ENCODE measurements at places on chromosomes 1 and 21.
A peak's percentile ranks its signal among the peaks of the same experiment; 100 is the strongest.

DNA sequence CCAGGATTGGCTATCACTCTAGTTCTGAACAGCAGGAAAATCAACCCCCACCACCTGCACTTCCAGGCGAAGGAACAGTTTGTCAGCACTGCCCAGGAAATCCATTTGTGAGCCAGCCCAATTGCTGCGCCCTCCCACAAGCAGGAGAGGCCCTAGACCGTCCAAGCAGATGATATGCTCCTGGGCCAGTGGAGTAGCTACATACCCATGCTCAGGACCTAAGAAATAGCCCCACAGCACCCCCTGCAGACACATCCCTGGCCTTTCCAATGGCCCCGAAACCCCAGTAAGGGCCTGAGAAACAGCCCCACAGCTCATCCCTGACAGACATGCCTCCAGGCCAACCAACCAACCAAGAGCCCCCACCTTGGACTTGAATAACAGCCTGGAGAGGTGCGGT is 111.5 kb upstream of the ZC3H11B start:
- DNase-seq = no peak

DNA sequence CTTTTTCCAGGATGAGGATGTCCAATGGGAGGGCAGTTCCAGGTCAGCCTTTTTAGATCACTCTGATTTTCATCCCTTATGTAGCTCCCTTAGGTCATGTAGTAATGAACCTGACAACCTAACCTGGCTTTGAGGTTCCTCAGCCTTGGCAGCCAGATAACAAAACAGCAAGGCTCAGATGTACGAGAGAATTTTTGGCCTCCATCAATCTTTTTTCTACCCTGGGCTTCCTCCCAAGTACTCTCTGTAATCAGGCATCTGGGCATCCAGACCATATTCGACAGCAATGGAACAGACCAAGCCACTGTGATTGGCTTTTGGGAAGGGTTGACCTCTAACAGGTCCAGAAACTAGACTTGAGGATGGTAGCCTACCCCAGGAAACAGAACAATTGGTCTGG is 38.6 kb downstream of the KCNH1 start:
- DNase-seq = no peak

DNA sequence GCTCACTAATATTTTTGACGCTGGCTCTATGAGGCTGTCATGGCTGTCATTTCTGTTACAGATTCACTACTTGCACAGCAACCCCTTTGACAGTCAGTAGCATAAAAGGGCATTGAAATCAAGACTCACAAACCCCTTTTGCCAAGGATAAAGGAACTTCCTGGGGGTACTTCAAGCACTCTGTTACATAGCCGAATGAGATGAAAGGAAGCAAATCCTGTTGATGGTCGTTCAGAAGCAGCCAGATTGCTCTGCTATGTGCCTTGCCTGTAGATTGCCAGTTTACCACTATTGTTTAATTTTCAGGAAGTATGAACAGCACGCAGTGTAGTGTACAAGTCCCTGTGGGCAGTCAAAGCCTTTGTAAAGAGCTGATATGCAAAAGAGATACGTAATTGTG is 296.2 kb downstream of the LRRIQ3 start:
- no peak for DNase-seq

DNA sequence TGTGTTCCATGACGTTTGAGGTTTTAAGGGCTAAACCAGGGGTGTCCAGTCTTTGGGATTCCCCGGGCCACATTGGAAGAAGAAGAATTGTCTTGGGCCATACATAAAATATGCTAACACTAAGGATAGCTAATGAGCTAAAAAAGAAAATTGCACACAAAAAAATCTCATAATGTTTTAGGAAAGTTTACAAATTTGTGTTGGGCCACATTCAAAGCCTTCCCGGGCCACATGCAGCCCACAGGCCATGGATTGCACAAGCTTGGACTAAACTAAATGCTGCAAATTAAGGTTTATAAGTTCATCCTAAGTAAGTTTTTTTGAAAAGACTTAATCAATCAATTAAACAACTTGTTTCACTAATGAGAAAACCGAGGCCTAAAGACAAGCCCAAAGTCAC is 21.9 kb downstream of the NIBAN1 start:
- DNase-seq = no peak

DNA sequence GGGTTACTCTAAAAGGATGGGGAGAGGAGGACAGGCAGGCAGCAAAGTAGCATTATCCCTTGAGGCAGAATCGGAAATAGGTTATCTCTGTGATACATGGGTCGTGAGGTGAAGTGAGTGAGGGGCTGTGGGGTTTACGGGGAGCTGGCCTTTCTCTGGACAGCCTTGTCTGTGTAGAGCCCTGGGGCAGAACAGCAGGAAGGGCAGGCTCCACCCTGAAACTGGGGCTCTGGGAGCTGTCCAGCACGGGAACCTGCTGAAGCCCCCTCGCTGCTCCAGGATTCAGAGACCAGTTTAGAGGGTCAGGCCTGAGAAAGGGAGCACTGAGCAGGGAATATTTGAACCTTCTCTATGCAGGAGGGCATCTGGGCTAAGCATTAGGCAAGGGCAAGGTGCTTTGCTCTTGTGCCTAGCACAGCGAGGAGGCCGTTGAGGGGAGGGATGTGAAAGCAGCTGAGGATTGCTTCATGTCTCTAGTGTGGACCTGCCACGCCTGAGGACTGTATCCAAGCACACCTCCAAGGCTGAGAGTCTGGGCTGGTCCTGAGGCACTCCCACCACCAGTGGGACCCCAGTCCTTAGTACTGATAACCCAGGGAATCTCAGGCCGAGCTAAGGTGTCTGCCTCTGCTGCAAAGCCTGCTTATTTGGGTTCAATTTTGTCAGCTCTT is 55.8 kb downstream of the NAV1 start:
- DNase-seq = no peak

GRCh38 chr1:226454349-226454748 is 46.5 kb upstream of the PARP1 start:
- DNase-seq = no peak

- no peak for DNase-seq
Measured at GRCh38 chr1:112956544-112957132, 642 bp upstream of the SLC16A1 start.

DNA sequence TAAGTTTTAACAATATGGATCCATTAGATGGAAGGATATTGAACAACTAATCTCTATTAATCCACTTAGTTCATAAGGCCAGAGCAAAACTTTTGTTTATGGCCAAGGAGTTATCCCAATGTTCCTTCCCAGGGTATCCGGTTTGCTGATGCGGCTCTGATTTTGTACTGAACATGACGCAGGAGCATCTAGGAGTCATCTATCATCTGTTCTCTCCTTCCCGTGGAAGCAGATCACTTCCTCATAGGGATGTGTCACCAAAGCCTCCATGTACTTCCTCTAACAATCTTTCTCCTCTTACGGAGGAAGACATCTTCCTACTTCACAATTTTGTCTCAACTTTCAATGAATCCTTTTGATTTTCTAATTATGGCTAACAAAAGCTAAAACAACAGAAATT is 206.6 kb downstream of the APP start:
- DNase-seq = no peak

DNA sequence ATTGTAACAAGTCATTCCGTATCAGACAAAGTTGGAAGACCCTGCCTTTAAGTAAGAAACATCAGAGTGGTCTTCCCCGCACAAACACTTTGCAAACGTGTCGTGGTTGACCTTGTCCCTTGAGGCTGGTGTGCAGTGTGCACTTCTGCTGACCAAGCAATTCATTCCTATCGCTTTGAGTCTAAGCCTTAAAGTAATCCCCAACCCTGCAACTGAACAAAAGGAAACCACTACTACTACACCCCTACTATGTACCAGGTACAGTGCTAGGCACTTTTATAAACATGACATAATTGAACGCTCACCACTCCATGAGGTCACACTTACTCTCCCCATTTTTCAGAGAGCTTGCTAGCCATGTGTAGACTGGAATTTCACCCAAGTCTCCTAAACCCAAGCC is 10.6 kb downstream of the ITPKB start:
- DNase-seq = no peak

GRCh38 chr1:54965624-54966340 is 14.6 kb upstream of the TMEM61 start:
- DNase-seq = peak; percentile 50

- no peak for DNase-seq
Measured at GRCh38 chr1:25977801-25978200, 20.1 kb downstream of the PAFAH2 start.

DNA sequence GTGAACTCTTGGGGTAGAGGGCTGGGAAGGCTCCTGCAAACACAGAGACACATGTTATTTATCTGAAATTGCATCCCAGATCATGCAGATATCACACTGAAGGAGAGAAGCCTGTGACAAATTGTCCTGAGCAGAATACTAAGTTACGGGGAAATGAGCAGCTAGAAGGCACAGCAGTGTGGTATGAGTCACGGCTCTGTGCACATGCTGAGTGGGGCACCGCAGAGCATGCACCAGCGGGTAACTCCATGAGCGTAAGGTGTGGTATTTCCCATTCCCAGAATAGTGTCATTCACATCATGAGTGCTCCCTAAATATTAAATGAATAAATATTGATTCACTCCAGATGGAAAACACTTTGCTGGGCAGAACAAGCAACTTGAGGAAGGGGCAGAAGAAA is 21.3 kb upstream of the FCRL2 start:
- DNase-seq = no peak

- no peak for DNase-seq
Measured at GRCh38 chr1:228646717-228647522, 88.4 kb upstream of the RHOU start.

DNA sequence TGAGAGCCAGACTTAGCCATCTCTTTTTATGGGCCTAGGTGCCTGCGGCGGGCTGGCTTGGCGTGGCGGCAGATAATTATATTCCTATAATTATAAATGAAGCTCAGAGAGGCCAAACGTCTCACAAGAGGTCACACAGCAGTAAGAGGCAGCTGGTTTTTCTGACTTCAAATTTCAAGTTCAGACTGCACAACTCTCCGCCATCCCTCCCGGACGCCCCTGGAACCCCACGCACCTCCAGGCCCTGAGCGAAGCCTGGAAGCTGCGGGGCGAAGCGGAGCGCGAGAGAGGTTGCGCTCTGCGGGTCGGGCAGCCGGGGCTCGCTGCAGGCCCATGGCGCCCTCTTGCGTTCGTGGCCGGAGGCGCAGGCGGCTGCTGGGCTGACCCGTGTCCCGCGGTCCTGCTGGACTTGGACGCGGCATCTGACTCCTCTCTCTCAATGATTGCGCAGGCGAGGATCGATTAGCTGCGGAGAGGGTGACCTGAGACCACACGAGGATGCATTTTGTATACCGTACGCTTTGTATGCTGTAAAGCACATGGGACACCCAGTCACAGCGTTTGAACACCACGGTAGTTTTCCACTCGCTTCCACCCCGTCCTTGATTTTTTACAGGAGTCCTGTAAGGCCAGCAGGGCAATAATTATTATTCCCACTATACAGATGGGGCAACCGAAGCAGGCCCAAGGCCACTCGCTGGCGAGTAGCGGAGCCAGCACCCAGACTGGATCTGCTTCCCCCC is 272.7 kb downstream of the FOXD2 start:
- peak; percentile 78 for DNase-seq

DNA sequence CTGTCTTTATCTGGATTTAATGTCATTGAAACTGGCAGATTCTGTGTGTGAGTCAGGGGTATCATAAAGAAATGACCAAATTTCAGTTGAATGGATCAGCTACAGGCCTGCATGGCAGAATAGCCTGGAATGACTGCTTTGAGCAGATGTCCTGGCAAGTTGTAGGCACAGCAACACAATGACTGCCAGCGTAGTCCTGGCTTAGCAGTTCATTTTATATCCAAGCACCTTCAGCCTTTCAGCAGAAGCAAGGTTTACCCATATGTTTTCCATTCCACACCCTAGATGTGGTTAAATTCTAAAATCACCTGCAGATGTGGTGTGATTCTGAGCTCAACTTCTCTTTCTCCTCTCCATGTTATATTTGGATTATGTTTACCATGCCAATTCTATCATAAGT is 22.3 kb upstream of the PTGFR start:
- DNase-seq = no peak

DNA sequence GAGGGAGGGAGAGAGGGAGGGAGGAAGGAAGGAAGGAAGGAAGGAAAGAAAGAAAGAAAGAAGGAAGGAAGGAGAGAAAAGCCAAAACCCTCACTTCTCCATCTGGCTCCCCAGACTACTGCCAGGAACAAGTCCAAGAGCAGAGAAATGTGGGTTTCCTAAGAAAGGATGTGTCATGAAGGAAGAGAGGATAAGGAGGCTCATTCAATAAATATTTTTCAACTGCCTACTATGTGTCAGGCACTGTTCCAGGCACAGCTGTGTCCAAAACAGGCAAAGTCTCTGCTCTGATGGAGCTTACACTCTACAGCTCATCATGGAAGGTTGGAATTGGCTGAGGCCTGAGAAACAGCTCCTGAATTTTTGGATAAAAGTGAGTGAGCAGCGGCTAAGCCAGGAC is 42.6 kb upstream of the ATP2B4 start:
- DNase-seq = no peak

GRCh38 chr1:225835856-225836255 is 25.9 kb downstream of the EPHX1 start:
- no peak for DNase-seq

DNA sequence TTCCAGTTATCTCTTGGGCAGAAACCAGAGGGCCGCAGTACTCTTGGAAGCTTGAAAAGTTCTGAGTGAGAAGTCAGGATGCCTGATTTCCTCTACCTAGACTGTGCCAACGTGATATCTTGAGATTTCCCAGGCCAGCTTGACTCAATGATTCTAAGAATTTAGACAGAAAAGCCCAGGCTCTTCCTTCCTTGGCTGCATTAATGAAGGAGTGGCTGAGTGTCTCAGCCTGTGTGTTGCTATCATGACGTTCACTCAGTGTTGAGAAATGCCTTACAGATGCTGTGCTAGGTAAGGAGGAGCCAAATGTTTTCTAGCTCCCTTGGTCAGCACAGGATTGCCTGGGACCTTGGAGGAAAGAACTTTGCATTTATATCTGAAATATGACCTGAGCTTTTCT is 454.1 kb upstream of the USP24 start:
- no peak for DNase-seq

GRCh38 chr1:40174788-40175187 is 13.6 kb downstream of the RLF start:
- no peak for DNase-seq

GRCh38 chr1:24374891-24375786 is 38.4 kb downstream of the STPG1 start:
- peak; percentile 92 for DNase-seq

All from PC-9 (cell line).